Breast epithelium (tissue), 4 donors: ENCODE measurements at places on chromosomes 1 and 21. TPM values are rescaled to one million over a fixed set of nuclear protein-coding genes. Genes with fewer than 3 reads are reported as not detected.

DNA sequence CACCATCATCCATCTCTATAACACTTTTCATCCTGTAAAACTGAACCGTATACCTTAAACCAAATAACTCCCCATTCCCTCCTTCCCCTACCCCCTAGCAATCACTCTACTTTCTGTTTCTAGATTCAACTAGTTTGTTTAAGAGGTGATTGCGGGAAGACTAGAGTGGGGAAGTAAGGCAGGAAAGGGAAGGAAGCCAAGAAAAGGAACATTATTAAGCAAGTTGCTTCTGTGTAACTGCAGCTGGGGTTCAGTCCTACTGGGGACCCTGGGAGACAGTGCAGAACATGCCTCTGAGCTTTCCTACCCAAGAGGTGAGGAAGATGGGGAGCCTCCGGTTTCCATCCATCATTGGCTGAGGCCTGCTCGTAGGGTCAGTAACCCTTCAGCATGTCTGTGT is 28.9 kb upstream of the H3-3A start:
- no peak for DNase-seq

GRCh38 chr1:201896951-201897391 is 8.3 kb downstream of the SHISA4 start:
- DNase-seq, result no peak

DNA sequence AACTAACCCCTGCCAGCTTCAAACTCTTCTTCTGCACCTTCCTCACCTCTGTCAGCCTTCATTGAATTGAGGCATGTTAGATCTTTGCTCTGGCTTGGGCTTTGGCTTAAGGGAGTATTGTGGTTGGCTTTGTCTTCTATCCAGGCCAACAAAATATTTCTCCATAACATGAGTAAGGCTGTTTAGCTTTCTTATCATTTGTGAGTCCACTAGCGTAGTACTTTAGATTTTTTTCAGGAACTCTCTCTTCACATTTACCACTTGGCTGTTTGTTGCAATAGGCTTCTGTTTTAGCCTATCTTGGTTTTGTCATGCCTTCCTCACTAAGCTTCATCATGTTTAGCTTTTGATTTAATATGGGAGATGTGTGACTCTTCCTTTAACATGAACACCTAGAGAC is 417.5 kb downstream of the NCAM2 start:
- no peak for DNase-seq

DNA sequence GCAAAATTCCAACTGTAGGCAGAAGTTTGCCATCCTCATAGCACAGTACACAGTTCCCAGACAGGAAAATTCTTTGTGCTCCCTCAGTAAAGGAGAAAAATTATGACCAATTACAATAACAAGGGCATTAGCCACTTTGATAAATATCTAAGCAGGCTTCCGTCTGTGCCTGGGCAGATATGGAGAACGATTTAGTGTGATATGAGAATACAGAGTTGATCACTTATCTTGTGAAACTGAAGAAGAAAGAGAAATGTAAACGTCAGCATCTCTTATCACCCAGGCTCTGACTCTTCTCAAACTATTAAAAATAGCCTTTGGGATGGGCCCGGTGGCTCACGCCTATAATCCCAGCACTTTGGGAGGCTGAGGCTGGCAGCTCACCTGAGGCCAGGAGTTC is 54.5 kb upstream of the TIAM1 start:
- no peak for DNase-seq

DNA sequence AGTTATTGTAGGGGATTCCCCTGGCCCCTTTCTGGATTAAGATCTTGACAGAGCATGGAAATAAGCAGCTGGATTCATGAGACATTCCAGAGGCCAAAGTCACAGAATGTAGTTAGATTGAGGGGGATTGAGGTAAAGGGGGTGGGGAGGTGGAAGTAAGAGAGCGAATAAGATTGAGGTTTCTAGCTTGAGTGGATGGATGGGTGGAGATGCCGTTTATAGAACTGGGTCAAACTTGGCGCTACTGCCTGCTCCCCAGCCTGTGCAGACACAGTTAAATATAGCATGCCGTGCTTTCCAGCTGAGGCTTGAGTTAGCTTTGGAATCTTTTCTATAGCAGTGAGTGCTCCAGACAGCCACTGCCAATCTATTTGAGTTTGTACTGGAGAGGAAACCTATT is 85.7 kb downstream of the DYRK1A start:
- DNase-seq, result no peak

DNA sequence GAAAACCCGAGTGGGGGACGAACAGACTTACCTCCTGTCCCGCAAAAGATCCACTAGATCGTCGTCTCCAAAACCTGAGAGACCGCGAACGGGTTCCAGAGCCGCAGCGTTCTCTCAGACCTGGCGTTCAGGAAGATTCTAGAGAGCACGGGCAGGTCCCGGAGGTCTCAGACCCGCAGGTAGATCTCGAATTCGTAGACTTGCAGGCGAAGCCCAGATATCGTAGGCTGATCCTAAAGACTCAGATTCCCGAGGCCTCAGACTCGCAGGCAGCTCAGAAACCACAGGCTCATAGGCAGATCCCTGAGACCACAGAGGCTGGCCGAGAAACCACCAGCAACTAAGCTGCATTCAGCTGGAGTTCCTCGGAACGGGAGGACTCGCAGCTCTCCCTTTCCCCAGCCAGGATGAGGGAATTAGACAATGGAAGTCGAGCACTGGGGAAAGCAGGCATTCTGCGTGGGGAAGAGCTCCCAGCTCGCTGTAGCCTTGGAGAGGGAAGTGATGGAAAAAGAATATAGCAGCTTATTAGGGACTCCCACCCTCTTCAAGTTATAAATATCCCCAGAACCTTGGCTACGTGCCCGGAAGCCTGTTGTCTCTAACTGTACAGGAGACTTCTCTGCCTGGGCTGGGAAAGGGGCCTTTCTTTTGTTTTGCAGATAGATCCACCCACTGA is at the start of gene ZNF436:
Gene ZNF436, minus strand, starts transcription at position 502 of the 679 bp plus-strand sequence. CDS start 1,831 bp downstream, outside the sequence.
- DNase-seq, result peak; percentile 71

GRCh38 chr1:36273024-36273423 is 33.1 kb upstream of the SH3D21 start:
- no peak for DNase-seq

- no peak for DNase-seq
Observed at GRCh38 chr1:97084546-97084945, 363.0 kb downstream of the PTBP2 start.

GRCh38 chr1:172112576-172112975 is 271.3 kb downstream of the DNM3 start:
- DNase-seq, result no peak

- DNase-seq, result no peak
Observed at GRCh38 chr1:102837551-102837950, 270.8 kb downstream of the COL11A1 start.

DNA sequence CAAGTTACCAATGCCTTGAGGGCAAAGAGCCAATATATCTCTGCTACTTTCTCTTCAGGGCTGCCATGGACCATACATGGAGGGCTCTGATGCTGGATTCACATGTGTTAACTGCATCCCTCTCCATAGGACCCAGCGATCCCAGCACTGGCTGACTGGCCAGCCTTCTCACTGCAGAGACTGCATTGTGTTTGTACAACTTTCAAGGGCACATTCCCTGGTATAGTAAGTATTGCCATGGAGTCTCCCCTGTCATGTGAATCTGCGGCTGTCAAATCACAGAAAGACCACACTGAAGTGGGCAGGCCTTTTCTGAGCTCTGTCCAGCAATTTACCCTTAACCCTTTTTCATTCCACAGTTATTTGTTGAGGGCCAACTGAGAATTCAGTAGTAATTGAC is 449.8 kb downstream of the OMA1 start:
- DNase-seq, result no peak

DNA sequence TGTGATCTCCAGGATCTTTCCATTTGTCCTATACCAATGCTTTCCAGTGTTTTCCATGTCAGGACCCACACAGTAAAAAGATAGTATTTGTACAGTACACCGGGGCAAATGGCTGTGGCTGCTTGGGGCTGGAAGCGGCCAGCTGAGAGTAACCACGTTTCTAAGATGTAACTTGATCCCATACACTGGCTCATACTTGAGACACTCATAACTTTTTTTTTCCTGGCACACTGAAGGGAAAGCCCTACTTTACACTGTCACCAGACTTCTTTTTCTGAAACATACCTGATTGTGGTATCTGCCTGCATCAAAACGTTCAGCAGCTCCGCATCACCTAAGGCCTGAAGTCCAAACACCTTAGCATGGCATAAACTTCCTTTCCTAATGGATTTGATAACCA is 21.6 kb downstream of the VPS13D start:
- DNase-seq, result no peak

DNA sequence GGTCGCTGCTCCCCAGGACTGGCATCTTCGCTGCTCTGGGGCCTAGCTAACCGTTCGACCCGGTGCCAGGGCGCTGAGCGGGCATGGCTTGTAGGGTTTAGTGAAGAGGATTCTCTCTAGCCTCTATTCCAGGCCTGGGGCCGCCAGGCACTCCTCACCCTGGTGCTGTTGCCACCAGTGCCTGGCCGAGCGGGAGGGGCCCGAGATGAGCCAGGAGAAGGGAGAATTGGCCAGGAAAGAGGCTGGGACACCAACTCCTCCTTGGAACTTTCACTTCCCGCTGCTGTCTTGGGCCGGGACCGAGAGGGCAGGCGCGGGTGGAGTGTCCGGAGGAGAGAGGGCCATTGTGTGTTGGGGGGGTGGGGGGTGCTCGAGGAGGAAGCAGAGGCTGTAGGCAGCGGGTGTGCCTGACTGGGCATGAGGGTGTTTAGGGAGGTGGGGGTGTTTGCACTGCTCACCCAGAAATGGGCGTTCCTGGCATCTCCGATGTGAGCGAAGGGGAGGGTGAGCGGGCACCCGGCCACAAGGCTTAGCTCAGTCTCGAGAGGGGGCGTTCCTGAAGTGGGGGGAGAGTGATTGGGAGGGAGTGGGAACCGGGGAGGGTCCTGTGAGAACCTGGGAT is 772 bp downstream of the ADAM15 start:
- DNase-seq, result no peak

- no peak for DNase-seq
Observed at GRCh38 chr1:169689395-169689794, 22.0 kb downstream of the SELL start.

DNA sequence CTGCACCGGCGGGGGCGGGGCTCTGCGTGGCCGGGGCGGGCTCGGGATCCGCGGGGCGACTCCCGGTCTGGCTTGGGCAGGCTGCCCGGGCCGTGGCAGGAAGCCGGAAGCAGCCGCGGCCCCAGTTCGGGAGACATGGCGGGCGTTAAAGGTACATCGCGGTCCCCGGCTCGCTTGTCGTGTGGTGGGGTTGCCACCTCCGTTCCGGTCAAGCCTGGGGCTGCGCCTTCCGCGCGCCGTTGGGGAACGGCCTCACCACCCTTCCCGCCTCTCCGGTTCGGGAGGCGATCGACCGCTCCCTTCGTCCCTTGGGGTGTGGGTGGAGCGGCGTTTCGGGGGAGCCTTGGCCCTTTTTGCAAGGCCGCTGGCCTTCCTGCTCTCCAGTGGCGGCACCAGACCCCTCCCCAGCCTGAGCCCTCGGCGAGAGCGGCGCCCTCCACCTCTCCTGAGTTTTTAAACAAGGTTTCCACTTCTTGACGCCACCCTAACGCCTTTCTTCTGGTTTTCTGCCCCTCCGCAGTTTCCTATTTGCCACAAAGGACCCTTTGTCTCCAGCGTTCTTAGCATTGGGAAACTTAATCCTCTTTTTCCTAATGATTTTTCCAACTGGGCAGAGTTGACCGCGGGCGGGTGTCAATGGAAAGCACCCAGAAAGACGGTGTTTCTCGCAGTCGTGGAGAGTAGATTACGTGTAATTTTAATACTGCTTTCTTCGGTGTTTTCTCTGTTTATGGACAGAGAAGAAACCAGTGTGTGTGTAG is at the start of the genes LEPR and LEPROT:
Gene LEPR, plus strand, starts transcription at position 79 of the 761 bp plus-strand sequence. CDS start 144,898 bp downstream, outside the sequence.
Gene LEPROT, plus strand, starts transcription at position 79 of the 761 bp plus-strand sequence. Its CDS starts 57 bp downstream, at position 136.
- no peak for DNase-seq

DNA sequence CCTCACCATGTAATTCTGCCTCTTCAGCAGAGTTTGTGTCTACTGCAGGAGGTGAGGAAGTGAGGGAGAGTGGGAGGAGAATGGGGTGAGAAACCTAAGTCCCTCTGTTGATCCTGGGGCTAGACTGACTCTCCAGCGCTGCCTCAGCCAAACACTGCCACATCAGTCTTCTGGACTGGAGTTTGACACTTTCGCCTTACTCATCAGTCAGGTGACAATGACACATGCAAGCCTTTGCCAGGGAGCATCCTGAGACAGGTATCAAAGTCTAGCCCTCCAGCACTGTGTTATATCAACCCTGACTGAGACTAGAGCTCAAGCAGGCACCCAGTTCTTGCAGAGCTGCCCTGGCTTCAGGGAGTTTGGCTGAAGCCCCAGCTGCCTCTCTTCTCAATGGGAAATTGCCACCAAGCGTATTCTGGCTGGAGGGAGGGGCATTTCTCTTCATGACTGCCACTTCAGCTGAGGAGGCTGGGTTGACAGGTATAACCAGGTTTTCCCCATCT is 33.3 kb upstream of the SUCO start:
- peak; percentile 53 for DNase-seq

- no peak for DNase-seq
Observed at GRCh38 chr1:112735752-112736151, 20.6 kb upstream of the PPM1J start.

DNA sequence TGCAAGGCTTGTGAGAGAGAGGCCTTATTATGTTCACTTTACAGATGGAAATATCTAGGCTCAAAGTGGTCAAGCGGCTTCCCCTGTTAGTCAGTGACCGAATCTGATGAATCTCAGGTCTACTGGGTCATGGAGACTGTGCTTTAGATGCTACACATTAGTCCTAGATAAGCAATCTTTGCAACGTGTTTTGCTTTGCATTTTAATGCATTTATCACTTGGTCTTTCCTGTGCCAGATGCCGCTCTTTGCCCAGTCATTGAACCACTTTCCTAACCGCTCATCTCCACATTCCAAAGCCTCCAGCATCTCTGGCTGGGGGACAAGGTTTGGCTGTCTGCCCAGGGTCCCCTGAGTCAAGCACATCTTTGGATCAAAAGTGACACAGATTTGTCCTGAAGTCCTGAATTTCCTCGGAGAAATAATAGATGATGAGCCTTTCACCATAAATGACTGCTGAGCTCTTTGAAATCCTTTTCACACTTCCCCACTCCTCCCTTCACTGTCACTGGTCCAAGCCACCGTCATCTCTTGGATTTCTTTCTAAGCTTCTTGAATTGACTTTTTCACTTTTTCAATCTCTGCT is 96.0 kb upstream of the USP24 start:
- DNase-seq, result no peak

GRCh38 chr1:244371242-244372141 is 80.2 kb downstream of the ADSS2 start:
- DNase-seq, result no peak

DNA sequence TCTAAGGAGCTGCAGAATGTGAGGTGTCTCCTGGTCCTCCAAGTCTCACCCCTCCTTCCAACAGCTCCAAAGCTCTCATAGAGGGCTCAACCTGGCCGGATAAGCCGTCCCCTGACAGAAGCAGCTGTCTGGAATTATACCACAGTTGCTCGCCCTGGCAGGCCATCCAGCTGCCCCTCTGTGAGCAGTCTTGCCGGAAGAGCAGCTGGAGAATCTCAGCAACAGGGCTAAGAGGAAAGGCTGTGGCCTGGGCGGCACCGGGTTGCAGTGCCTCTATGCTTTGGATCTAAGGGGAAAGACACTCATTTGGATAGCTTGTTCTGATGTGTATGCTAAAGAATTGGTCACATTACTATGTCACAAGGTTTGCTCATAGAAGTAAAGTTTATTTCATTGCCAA is 12.4 kb downstream of the TMCC2 start:
- no peak for DNase-seq

GRCh38 chr21:26397545-26397944 is 175.5 kb downstream of the CYYR1 start:
- DNase-seq, result no peak

DNAI4 gene
- total RNA-seq, result 26.2 TPM

VASH2 gene
- 2.3 TPM for total RNA-seq

ETV3L gene
- total RNA-seq, result not detected

ATP1A1 gene
- 331 TPM for total RNA-seq

SPATA45 gene
- total RNA-seq, result not detected

ADCY10 gene
- total RNA-seq, result 0.15 TPM

TNFRSF4 gene
- total RNA-seq, result 0.64 TPM

KRTAP13-2 gene
- not detected for total RNA-seq

FCRL2 gene
- 0.59 TPM for total RNA-seq
